ENCODE measurements at places on chromosomes 1 and 21.

GRCh38 chr1:3268281-3268680, 186.2 kb upstream of the ARHGEF16 start:
- no peak for DNase-seq

DNA sequence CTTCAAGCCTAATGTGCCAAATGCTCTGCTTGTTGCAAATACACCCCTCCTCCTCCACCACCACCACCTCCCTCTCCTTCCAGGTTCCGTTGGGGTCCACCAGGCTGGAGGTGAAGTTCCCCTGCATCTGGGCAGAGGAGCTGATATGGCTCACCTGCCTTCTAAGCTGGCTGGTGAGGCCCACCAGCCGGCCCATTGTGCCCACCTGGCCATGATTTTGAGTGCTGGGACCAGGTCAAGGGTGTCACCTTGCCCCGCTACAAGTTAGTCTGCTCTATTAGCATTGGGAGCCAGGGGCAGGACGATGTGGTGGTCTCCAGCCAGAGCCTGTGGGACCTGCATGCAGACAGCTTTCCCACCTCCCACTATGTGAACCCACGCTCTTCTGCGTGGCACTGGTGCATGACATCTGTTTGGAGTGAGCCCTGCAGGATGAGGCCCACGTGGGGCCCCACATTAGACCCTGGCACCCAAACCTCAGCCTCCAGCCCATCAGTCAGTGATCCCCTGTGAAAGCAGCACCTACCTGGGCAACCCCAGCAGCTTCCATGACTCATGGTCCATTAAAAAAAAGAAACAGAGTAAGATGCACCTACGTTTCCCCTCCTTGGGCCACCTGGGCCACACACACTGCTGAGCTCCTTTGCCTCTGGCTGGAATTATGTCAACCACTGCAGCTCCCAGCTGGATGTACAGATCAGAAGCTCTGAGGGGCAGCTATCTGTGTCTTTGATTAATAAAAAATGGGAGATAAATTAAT, 15.6 kb upstream of the CDCP2 start:
- no peak for DNase-seq

DNA sequence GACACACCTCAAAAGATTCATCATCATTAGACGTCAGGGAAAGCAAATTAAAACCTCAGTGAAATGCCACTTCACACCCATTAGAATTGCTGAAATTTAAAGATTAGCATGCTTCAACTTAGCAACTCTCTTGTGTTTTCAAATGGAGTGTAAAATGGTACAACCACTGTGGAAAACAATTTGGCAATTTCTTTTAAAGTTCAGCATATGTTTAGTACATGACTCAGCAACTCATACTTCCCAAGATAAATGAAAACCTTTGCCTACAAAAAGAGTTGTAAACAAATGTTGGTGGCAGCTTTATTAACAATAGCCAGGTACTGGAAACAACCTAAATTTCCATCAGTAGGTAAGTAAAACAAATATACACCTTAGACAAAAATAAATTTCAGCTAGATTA, 42.7 kb downstream of the ST3GAL3 start:
- DNase-seq: no peak

GRCh38 chr21:39062196-39062595, 121.1 kb downstream of the PSMG1 start:
- no peak for DNase-seq

DNA sequence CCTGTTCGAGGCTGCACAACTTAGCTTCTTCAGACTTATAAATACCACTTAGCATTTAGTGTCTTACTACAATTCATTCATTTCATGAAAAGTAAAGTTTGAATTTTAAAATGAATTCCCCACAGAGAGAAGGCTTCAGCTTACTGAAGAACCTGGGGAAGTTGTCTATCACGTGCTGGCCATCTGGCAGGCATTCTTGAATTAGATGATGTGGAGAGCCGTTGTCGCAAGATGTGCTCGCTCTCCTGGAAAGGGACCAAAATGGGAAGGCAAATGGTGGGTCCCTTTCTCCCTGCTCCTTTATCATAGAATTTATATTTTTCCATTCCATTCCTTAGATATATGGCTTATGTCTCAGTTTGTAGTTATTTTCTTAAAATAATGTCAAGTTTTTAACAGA, 90.5 kb downstream of the CD247 start:
- DNase-seq: no peak

DNA sequence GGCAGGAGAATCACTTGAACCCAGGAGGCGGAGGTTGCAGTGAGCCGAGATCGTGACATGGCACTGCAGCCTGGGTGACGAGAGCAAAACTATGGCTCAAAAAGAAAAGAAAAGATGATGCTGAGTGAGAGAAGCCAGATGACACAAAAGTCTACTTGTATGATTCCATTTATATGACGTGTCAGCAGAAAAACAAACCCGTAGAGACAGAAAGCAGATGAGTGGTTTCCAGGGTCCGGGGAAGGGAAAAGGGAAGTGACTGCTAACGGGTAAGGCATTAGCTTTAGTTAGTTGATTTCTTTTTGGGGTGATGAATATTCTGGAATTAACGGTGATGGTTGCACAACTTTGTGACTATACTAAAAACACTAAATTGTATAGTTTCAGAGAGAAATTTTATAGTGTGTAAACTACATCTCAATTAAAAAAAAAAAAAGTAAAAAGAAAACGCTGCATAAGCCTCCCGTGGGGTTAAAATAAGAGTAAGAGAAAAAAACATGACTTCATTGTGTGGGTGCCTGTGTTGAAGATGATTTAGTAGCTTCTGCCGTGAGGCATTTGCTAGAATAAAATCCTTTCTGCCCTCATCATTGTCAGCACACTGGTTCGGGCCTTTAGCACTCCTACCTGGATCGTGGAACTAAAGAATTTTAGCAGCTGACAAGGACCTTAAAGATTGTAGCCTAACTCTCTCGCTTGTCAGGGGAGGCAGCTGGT, 24.7 kb upstream of the ATP5PO start:
- DNase-seq: no peak

- no peak for DNase-seq
Measured at GRCh38 chr21:33024201-33025103, 1.3 kb upstream of the OLIG2 start.

- DNase-seq: no peak
Measured at GRCh38 chr1:176619261-176619660, 156.3 kb downstream of the PAPPA2 start.

DNA sequence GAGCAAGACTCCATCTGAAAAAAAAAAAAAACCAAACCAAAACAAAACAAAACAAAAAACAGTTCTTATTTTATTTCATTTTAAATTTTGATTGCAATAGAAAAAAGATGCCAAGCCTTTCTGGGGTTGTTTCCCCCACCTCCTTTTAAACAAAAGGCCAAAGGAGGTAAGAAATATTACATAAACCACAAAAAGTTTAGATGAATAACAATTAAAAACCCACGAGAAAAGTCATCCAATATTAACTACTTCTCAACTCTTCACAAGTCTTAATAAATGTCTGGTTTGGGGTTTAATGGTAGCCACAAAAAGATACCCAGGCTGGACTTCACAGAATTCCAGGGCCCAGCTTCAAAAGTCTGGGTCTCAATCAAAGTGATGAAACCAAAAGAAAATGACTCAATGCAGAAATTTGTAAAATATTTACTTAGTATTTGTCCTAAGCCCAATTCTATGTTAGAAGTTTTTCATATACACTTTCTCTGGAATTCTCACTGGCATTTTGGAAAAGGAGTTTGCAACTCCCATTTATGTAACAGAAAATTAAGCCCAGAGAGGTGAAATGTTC, 47.0 kb upstream of the SDC3 start:
- no peak for DNase-seq

GRCh38 chr1:43821471-43821870, 112.1 kb upstream of the ARTN start:
- no peak for DNase-seq

DNA sequence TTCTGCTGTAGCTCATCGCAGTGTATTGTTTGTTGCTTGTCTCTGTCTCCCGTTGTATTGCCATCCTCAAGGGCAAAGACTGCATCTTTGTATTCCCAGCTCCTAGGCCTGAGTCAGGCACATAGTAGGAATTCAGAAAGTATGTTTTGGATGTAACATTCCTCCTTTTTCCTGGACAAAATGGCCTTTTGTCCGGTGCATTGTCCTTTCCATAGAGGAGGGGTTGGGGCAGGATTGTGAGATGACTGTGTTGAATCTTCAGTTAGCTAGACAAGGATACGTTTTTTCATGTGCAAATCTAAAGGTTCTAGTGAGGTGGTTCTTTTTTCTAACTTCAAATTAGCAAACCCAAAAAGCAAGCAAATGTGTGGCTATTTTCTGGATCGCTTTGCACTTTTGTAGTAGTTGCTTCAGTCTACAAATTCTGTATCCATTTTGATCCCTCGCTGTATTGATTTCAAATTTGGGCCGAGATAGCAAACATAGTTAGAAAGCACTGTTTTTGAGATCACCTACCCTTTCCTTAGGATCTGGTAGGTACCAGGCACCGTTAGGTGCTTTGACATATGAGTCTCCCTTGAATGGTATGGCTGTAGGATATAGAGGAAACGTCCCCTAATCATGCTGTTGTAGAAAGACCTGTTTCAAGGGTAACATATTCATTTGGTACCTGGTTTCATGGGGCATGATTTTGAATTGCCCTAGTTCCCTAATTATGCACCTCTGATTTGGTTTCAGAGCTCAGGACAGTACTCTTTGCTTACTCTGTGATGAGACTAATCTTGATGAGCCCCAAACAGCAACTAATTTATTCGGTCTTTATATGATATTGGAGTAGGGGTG, 1.2 kb downstream of the PPP1R8 start:
- no peak for DNase-seq

- no peak for DNase-seq
Measured at GRCh38 chr1:16195518-16195905, 16.9 kb downstream of the ARHGEF19 start.

- DNase-seq: no peak
Measured at GRCh38 chr1:84156210-84156621, 12.1 kb downstream of the PRKACB start.

GRCh38 chr1:150154143-150154542, 4.4 kb downstream of the PLEKHO1 start:
- DNase-seq: no peak

GRCh38 chr1:75172556-75172955, 38.4 kb downstream of the LHX8 start:
- no peak for DNase-seq

DNA sequence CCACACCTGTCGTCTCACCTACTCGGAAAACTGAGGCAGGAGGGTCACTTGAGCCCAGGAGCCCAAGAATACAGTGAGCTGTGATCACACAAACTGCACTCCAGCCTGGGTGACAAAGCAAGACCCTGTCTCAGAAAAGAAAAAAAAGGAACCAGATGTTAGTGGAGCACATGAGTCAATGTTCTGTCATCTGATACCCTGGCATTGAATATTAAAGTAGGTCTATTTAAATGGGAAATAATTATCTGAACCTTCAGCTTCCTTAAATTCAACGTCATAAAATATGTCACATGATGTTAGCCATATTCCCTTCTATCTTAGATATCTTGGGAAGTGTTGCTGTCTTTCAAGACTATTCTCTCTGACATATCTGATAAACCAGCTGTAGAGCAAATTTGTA, 47.3 kb downstream of the NCAM2 start:
- no peak for DNase-seq

GRCh38 chr1:234932106-234932505, 196.5 kb downstream of the TOMM20 start:
- DNase-seq: no peak

DNA sequence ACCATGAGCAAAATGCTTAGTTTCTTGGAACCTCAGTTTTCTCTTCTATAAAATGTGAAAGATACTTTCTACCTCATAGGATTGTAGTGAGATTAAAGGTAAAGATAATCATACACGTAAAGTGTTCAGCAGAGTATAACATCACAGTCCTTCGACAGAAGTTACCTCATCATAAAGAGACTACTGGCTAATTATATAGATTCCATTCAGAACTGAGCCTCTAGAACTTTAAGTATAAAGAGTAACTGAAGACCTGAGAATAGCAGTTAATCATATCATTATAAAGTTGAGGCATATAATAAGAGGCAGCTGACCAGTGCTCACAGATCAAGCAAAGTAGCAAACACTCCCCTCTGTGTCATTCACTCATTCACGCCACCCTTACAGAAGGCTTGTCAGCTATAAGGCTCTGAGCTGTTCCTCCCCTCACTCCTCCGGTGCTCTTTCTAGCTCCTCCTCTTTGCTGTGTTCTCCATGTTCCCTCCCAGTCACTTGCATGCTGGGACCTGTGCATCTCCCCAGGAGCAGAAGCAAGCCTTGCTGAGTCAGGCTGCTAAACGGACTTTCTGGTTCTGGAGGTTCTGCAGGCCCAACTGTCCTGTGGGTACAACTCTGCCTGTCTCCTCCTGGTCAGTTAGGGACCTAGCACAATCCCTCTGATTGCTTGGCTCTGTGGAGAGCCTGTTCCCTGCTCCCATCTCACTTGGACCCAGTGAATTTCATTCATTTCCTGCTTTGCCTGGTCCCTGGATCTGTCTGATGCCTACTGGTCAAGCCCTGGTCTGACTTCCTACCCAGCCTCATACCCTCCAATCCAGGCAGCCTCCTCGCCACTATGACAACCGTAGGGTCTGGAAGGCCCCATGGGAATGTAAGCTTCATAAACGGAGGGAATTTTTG, 28.3 kb upstream of the LY9 start:
- no peak for DNase-seq

- no peak for DNase-seq
Measured at GRCh38 chr1:38285807-38286530, 239.4 kb upstream of the POU3F1 start.

DNA sequence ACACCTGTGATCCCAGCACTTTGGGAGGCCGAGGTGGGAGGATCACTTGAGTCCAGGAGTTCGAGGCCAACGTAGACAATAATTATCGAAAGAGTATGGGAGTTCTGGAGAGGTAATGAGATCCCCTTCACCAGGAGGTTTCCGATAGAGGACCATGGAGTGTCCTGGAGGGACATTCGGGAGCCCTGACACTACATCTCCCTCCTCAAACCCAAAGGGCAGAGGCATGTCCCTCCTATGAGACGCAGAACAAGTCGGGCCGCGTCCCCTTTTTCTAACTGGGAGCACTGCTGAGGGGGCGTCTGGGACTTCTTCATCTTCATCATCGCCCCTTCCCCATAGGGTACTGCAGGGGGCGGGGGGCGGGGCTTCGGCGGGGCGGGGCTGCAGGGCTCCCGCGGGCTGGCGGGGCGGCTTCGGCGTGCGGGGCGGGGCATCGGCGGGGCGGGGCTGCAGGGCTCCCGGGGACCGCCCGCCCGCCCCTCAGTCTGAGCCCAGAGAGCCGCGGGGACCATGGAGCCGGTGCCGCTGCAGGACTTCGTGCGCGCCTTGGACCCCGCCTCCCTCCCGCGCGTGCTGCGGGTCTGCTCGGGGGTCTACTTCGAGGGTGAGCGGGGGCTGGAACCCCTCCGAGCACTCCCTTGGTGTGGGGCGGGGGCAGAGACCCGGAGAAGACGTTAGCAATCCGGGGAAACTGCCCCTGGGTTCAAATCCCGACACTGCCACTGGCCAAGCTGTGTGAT, at the start of gene THEMIS2:
THEMIS2 (plus strand) TSS at position 486 of the 743 bp plus-strand sequence; CDS start at position 514, 28 bp downstream.
- no peak for DNase-seq

GRCh38 chr1:231677442-231677841, 50.9 kb downstream of the DISC1 start:
- DNase-seq: no peak
